ENCODE measurements at places on chromosomes 16 and 17.

DNA sequence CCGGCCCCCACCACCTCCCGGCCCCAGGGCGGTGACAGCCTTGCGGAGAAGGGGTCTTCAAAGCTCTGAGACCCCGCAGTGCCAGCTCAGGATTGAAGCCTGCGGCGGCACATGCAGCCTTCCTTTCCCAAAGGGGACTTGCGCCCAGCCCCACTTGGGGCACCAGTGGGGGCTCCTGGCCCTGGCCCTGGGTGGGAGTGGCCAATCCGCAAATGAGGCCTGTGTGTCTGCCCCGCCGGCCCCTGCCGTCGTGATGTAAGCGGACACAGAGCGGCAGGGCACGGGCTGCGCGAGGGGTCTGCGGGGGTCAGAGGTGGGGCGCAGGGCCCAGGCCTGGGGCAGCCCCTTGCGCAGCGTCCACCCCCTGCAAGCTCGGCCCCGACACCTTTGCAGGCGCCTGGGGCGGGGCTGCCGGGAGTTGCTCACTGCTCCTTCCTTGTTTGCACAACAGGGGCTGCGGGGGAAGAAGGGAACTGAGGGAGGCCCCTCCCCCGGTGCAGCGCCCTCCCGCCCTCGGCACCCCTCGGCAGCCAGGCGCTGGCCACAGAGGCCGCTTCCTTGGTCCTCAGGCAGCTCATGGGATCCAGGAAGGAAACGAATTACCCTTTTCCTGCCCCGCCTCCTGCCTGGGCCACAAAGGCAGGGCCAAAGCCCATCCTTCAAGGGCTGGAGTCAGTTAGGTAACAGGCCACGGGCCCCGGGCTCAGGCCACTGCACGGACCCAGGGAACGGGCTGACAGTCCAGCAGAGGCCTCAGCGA lies 2.9 kb downstream of the SLC16A3 start:
- no peak for DNase-seq

DNA sequence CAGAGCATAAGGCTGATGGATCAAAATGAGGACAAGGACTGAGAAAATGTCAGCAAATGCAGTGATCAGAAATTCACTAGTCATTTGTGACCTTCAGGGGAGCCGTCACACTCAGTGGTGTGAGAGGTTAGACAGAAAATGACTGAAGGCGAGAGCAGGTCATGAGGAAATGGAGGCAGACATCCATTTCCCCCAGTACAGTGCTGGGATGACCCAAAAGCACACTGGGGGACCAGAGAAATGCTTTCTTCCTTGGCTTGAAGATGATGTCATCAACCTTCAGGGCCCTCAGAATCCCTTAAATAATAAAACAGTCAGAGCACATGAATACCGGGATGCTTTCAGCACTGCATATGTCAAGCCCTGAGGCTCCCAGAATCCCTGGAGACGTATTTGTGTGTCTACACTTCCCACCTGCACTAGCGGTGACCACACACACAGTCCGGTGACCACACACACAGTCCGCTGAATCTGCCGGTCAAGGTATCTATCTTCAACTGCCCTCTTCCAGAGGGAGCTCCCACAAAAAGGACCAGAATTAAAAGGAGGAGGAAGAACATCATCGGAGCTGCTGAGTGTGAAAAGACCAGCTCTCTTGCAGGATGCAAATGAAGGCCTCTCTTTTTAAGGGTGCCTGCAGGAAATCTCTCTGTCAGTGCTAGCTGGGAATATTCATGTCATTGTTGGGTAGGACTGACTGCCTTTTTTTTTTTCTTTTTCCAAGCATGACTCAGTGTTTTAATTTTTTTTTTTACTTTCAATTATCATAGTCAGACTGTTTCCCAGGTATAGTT lies 8.2 kb downstream of the UBE2O start:
- no peak for DNase-seq

GRCh38 chr17:81066072-81066471 lies 31.1 kb downstream of the BAIAP2 start:
- DNase-seq = no peak

DNA sequence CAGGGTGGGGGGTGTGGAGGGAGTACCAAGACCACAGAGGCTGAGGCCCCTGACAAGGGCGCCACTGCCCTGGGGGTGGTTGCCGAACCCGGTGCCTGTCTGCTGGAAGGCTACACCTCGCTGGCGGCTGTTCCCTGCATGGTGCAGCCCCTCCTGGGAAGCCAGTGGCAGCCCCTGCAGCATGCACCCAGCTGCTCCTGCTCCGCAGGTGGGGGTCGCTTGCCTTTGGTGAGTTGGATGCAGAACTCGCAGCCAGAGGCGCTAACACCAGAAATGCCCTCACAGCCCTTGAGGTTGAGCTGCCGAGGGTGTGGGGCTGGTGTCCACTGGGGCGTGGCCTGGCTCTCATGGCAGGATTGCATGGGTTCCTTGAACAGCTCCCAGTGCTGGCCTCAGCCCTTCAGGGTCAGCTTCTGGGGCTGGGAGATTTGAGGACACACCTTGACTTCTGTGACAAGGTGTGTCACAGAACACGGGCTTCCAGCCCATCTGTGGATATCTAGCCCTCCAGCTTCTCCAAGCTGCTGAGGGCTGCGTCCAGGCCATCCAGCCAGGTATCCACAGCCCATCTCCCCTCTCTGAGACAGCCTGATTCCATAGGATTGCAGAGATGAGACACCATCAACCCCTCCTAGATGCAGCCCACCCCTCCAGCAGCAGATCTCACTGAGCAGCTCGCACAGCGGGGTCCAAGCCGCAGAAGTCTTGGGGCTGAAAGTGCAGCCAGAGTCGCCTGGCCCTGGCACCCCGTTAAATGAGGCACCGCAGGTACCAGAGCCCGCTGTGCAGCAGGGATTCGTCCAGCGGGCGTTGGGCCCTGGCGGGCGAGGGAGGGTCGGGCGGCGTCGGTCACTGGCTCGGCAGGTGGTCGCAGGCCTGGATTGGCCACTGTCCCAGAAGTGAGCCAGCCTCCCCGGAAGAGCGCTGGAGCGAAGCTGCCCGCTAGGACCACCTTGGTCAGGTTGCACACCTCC lies 586.3 kb downstream of the KCNJ18 start:
- no peak for DNase-seq

GRCh38 chr16:53949715-53950410 lies 245.9 kb downstream of the FTO start:
- no peak for DNase-seq

- DNase-seq = no peak
These were observed 255.2 kb downstream of the CNTNAP4 start for GRCh38 chr16:76532188-76532973.

- DNase-seq = no peak
These were observed 22.9 kb downstream of the MBTPS1 start for GRCh38 chr16:84093879-84094270.
